ENCODE measurements at places on chromosomes 7 and 10.

DNA sequence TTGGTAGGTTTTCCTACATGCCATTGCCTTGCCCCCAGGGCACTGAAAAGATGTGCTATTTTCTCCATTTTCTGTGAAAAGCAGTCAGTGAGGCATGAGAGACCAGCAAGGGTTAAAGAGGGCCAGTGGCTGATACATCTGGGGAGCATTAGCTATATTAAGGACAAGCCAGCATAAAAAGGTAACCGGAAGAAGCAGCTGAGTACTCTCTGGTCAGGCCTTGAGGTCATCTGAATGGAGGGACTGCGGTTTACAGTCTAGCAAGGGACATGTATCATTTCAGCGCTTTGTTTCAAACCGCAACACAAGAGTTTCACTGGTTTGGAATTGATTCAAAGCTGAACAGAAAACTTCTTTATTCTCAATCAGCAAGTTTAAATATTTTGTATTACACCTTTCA lies 120.4 kb downstream of the EPDR1 start:
- DNase-seq, result no peak

- DNase-seq, result no peak
Observed at GRCh38 chr7:117008886-117009531, 55.7 kb downstream of the ST7 start.

- DNase-seq, result no peak
Observed at GRCh38 chr10:23768281-23768680, 329.4 kb downstream of the OTUD1 start.

GRCh38 chr10:111698711-111699110 lies 484.9 kb downstream of the GPAM start:
- DNase-seq, result no peak

DNA sequence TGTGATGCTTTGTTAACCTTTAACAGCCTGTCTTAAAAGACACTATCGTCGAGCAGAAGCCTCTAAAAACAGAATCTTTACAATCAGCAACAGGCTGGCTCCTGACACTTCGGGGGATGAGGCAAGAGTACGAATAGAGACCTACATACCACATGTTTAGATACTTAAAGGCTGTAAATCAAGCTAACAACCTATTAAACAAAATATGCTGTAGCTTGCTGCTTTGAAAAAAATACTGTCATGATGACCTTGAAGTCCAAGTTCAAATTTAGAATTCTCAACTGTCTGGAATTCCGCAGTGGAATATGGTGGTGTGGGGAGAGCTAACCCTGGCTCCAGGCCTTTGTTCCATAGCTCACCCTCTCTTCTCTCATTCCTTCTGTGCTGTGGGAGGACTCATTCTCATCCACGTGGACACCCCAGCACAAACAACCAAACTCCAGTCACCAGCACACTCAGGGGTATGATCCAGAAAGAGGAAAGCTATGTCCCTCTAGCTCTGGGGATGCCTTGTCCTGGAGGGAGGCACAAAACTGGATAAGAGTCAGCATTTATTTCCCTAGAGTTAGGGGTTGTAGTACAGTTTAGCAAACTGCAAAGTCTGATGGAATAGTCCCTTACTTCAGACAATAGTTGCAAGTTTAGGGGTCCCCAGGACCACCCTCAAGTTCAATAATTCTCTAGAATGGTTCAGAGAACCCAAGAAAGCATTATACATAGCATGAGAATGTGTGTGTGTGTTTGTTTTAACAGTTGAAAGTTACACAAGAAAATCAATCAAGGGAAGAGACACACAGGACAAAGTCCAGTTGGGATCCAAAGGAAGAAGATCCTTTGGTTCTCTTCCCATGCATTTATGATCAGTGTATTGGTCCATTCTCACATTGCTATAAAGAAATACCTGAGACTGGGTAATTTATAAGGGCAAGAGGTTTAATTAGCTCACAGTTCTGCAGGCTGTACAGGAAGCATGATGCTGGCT lies 196.1 kb upstream of the SVIL start:
- peak; percentile 33 for DNase-seq

GRCh38 chr10:23070913-23071218 lies 24.5 kb upstream of the MSRB2 start:
- DNase-seq, result no peak

DNA sequence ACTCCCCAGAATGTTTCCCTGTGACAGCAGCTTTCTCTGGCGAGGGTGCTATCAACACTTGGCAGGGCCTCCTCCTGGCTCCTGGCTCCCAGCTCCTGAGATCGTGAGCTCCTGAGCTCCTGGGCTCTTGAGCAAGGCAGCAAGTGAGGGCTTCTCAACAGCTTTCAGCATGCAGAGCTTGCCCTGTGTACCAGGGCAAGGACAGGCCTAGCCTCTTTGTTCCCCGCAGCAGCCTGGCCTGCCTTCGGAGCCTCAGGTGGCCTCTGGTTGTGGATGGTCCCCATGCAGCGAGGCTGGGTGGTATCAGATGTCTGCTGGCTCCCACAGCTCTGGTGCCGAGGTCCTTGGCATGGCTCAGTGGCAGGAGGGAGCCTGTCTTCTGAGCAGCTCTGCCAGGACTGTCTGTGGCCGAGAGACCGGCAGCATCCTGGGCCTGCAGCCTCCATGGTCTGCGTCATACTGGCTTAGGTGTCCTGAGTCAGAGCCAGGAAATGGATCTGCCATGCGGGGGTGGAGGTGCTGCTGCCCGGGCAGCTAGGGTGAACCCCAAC lies 44.2 kb downstream of the ZMIZ1 start:
- DNase-seq, result no peak

DNA sequence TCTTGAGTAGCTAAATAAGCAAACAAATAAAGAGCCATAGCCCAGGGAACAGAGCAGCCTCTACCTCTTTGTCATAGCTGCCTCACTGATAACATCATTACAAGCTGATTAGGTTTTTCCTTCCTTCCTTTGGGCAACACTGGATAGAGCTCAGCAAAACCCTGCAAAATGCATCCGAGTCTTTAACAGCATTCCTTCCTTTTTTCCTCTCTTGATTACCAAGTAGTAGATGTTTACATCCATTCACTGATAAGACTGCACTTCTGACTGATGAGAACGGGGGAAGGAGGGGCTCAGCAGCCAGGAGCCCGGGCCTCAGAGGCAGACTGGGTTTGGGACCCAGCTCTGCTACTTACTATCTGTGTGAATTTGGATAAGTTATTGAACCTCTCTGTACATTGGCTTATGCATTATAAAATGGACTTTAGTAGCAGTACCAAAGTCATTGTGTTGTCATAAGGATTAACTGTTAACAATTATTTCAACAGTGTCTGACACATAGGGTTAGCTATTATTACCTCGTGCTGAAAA lies 214.2 kb downstream of the ANK3 start:
- no peak for DNase-seq

GRCh38 chr10:131653140-131653539 lies 247.7 kb upstream of the PPP2R2D start:
- DNase-seq, result no peak

- DNase-seq, result no peak
Observed at GRCh38 chr10:126027692-126028091, 131.3 kb downstream of the FANK1 start.

GRCh38 chr10:46523119-46523961 lies 33.1 kb downstream of the GPRIN2 start:
- DNase-seq, result no peak

- DNase-seq, result no peak
Observed at GRCh38 chr10:70811881-70812280, 3.9 kb upstream of the SGPL1 start.

DNA sequence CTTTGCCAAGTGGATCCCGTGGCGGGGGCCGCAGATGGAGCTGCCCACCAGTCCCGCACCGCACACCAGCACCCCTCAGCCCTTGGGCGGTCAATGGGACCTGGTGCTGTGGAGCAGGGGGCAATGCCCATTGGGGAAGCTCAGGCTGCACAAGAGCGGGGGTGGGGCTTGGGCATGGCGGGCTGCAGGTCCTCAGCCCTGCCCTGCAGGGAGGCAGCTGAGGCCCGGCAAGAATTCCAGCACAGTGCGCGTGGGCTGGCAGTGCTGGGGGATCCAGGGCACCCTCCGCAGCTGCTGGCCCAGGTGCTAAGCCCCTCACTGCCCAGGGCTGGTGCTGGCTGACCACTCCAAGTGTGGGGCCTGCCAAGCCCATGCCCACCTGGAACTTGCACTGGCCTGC lies 136.2 kb upstream of the ANKRD30A start:
- DNase-seq, result no peak

DNA sequence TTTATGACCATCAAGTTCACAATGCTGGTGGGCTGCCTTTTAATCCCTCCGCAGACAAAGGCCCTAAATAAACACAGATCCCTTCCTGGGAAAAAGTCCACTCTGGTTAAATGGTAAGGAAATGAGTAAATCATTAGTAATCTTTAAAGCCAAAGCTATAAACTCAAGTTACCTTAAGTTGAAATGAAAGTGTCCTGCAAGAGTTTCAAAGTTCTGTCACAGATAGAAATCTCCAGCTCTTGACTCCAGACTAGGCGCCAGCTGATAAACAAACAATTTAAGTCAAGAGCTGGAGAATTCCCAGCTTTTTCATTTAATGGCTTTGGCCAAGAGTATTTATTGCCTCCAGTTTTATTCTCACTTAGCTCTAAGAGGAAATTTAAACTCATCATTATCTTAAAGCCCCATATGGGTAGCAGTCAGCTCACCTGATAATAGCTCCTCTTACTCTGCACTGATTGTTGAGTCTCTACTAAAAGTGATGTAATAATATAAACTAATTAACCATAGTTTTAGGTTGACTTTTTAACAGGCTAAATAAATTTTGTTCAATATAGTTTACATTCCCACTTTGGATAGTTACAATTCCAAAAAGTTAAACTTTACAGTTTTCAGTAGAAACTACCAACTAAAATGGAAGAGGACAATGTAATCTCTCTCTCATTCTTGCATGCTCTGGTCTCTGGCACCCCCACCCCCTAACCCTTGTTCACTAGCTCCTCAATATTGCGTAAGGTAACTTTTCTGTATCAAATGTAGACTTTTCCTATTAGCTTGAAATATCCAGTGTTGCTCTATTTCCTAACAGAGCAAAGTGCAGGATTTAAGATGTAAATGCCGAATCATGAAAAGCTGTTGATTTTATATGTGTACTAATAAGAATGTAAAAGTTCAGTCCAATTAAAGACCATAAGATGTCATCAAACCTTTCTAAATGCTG lies 56.1 kb downstream of the HIBADH start:
- peak; percentile 79 for DNase-seq

- DNase-seq, result no peak
Observed at GRCh38 chr7:71746006-71746405, 614.1 kb downstream of the GALNT17 start.

GRCh38 chr10:87740254-87740655 lies 77.8 kb downstream of the ATAD1 start:
- peak; percentile 44 for DNase-seq

DNA sequence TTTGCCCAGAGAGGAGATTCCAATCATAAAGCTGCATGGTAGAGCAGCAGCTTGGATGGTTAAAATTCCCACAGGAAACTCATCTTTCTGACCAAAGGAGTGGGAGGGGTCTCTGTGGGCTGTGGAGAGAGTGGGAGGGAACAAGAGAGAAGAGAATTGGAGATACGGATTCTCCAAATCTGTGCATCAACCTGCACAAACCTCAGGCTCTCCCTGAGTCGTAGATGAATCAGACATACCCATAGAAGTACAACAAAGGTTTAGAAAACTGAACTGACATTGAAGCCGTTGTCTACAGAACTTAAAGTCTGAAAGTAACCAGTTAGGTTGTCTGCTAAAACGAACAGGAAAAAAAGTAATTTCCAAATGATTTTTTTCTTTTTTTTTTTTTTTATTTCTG lies 41.9 kb downstream of the CYCS start:
- DNase-seq, result no peak

- no peak for DNase-seq
Observed at GRCh38 chr10:125881192-125881591, at the start of gene DHX32. Gene DHX32 (minus strand): TSS chr10:125881292. CDS start chr10:125880824, 468 bp downstream.

DNA sequence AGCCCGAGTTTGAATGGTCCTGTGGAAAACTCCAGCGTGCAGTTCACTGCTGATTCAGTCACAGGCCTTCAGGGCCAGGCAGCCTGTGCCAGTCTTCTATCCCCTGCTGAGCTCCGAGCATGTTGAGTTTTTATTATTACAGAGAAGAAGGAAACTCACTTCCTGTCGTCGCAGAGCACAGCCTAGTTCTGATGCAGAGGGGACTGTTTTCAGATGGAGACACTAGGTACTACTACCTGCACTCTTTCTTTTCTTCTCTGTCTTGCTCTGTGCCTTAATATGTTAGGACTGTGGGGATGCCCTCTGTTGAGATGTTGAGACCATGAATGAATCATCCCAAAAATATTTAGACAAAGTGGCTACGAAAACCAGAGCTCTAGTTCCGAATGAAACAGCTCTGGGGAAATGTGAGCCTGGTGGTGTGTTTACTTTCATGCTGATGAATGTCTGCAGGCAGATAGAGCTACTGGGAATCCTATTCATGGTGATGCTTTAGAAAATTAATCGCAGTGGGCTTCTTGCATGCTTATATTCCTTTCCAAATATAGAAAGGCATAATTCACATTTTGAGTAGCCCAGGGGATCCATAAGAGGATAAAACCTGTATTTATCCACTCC lies 29.6 kb downstream of the CASP7 start:
- DNase-seq, result no peak

DNA sequence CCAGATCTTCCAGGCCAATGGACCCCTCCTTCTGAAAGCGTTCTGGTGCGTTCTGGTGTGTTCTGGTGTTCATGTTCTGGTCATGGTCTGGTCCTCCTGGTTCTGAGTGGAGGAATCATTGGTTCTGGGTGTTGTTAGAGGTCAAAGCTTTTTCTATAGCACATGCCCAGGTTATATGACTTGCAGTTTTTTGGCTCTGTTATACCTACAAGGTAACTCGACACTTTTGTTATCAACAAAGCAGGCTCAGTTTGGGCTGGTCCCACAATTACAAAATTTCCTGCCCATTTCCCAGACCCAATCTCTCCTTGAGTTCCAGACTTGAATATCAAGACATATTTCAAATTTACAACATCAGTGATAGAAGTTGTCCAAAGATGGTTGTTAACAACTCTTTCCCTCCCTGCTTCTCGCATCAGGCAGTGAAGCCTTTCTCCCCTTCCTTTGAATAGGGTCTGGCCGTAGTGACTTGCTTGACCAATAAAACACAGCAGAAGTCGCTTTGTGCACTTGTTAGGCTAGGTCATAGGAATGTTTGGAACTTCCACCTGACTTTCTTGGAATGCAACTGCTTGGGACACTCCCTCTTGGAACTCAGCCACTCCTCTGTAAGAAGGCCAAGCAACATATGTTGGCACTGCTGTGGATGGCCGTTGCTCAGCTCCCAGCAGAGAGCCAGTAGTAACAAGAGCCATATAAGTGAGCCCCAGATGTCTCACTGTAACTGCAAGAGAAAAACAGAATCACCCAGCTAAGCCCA lies 83.1 kb upstream of the STEAP1B start:
- DNase-seq, result no peak

DNA sequence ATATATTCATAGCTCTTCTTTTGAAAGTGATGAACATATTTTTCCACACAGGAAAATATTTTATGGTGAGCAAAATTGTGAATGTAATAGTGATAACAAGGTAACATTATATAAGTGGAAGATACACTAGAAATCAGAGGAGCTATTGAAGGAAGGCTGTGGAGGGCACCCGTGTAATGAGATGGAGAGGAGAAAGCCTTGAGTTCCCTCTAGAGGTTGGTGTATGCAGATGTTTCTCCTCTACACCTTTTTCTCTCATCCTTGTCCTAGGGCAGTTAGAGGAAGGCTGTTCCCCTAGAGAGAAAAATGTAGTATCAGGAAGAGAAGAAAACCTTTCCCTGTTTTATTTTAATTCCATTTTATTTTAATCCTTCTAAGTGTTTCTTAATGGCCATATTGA lies 54.6 kb upstream of the NRG3 start:
- DNase-seq, result no peak

- DNase-seq, result no peak
Observed at GRCh38 chr7:158328376-158329013, 259.1 kb downstream of the PTPRN2 start.

GRCh38 chr10:35328404-35329037 lies 7.8 kb upstream of the CCNY start:
- no peak for DNase-seq
